ENCODE measurements at places on chromosomes 2 and 18.

GRCh38 chr2:105536175-105536574 lies 137.3 kb upstream of the FHL2 start:
- no peak for DNase-seq

DNA sequence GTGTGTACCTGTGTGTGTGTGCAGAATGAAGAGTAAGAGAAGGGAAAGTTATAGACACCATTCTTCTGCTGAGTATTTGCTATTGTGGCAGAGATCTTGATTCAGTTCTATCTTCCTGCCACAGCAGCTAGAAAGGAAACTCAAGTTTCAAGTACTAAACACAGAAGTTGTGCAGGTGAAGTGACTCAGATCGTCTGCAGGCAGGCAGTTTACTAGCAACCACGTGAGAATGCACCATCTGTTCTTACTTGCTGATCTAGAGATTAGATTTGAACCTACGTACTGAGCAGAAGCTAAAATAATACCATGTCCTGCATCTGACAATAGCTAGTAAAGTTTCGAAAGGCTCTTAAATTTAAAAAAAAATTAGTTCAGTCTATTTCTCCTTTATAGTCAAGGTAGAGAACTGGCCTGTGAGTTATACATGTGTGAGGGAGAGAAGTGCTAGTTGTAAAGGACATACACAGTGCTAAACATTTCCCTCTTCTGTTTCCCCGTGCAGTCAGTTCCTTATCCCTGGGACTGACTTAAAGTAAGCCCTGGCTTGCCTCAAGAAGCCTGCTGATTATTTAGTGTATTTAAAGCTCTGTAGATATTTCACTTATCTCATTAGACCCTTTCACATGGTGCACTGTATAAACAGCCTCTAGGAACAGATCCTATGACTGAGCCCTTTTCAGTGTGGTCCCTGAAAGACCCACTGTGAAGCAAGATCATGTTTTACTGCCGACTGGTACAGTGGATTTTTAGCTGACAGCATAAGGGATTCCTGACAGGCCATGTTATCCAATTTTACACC lies 45.0 kb downstream of the SLC38A11 start:
- DNase-seq = no peak

- no peak for DNase-seq
Observed at GRCh38 chr2:238128534-238129001, 9.9 kb upstream of the KLHL30 start.

- DNase-seq = no peak
Observed at GRCh38 chr18:46421973-46422551, 235.0 kb downstream of the LOXHD1 start.

DNA sequence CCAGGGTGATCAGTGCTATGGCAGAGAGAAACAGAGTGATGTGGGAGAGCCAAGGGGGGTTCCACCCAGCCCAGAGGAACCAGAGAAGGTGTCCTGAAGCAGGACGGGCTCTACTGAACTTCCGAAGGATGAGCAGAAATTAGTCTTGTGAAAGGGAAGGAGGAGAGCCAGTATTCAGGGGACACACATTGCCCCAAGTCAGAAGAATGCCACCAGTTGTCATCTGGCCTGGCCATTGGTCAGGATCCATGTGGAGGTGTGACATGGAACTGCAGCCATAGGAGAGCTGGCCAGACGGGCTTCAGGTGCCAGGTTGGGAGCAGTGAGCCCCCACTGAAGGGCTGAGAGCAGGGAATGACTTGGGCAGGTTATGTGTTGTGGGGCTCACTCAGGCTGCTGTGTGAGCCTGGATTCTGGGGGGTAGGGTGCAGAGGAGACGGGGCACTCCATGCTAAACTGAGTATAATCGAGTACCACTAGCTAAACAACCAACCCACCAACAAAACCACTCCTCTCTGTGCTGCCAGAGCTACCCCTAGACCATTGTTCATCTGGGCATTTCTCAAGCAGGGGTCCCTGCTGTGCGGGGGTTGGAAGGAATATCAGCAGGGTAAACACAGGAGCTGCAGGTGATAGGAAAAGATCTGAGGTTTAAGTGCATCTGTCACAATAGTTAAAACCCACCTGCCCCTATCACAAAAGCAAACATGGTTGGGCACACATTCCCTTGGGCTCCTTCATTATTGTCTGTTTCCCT lies 25.3 kb downstream of the MARCO start:
- DNase-seq = no peak

- no peak for DNase-seq
Observed at GRCh38 chr2:215364157-215365155, 52.6 kb downstream of the ATIC start.

GRCh38 chr2:39925312-39925711 lies 146.3 kb upstream of the THUMPD2 start:
- DNase-seq = no peak

- no peak for DNase-seq
Observed at GRCh38 chr2:76748581-76749296, 773.4 kb downstream of the LRRTM4 start.

DNA sequence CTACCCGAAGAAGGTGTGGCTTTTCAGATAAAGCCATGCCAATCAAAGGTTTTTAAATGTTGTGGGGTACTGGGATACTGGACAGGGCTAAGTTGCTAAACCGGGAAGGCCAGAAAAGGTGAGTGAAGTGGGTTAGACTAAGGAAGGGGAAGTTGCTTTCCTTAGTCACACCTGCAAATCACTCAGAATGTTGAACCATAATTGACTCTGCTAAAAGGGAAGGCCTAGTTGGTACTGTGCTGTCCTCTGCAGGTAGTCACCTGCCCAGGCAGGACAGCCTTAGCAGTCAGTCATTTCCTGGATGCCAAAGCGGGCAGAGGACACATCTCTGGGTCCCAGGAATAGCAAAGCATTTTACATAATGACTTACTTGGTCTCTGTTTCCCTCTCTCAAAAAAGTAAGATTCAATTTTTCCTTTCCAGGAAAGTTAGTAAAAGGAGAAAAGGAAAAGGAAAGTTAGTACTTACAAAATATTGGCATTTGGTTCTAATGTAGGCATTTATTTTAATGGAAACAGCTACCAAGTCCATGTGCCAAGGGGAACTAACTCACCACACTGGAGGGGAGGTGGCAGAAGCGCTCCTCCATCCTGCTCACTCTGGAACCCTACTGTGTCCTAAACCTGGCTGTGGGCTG lies 60.3 kb downstream of the RFTN2 start:
- no peak for DNase-seq

DNA sequence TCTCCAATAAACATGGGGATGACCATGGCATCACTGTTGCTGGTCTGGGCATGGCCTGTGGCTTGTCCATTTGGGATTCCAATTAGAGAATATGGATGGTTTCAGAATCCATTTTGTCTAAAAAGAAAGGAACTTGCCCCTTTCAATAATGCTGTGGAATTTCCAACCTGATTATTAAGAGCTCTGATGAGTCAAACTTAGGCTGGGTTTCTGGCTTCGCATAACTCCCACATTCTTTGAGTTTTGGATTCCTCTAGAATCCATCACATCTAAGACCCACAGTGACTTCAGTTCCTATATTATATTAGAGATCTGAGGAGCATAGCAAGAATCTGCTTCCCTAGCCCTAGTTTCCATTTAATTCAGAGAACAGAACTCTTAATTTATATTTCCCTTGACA lies 531.5 kb downstream of the TNS1 start:
- DNase-seq = no peak

DNA sequence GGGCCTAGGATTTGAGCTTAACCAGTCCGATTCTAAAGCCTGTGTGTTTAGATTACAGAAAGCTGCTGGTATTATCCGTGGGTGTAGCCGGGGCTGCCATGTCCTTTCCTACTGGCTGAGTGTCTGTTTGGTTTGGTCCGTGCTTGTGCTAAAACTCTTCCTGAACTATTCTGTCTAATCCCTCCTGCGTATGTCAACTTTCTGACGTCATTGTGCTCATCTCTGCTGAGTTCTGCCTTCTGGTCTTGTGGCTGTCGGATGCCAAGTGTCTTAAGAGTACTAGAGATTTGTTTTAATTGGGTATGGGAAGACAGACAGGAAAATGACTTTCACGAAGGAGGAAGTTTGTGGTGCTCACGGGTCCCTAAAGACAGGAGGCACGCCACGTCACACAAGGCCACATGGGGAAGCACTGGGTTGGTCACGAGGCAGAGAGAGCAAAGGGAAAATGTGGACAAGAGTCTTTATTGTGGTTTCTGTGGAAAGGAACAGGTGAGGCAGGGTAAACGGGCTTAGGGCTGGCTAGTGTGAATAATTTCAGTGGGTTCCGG lies 31.8 kb upstream of the NTSR2 start:
- no peak for DNase-seq

DNA sequence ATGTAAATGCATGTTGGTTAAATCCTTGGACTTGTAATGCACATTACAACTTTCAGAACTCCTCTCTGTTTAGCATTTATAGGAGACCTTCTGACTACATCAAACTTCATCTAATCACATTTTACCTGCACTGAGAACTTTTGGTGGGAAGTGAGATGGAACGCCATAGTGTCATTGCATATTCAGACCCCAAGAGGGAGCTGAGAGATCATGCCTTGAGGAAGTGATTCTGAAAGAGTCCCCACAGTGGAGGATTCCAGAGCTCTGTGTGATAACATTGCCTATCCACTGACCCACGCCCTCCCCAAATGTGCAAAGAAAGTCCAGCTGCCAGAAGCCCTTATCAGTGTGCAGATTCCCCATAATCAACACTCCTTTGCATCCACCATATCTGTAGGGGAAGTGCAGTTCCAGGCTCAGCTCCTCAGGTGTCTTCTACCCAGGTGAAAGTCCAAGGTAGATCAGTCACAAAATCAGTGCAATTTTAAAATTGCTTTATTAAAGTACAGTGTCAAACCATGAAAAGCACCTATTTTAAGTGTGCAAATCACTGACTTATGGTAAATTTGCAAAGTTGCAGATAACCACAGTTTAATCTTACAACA lies 212.4 kb downstream of the RPIA start:
- DNase-seq = no peak

DNA sequence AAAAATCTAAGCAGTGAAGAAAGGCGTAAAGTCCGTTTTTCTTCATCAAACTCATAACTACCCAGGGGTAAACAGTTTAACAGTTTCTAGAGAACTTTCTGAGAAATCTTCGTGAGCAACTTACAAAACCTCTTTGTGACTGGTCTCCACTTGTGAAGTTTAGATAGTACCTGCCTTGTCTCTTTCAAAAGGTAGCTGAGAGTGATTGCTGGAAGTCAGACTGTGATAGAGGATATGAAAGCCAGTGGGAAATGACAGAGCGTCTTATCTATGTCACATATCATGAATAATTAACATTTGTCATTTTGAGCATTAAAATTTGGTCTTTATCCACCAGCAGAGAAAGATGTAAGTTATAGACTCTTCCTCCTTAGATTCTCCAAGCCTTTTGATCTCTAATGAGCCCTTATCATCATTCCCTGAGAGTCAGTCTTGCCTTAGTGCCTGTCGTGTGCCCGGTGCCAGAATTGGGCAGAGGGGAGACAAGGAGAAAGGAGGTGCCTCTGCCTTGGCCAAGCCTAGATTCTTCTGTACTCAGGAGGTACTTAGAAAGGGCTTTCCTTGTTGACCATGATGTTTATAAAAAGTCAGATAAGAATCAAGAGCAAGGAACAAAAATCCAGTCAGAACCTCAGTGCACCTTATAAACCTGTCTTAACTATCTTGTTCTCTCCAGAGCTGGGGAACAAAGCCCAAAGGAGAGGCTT lies 205.1 kb upstream of the EPAS1 start:
- no peak for DNase-seq

- DNase-seq = no peak
Observed at GRCh38 chr2:69090820-69091219, 77.8 kb downstream of the ANTXR1 start.

DNA sequence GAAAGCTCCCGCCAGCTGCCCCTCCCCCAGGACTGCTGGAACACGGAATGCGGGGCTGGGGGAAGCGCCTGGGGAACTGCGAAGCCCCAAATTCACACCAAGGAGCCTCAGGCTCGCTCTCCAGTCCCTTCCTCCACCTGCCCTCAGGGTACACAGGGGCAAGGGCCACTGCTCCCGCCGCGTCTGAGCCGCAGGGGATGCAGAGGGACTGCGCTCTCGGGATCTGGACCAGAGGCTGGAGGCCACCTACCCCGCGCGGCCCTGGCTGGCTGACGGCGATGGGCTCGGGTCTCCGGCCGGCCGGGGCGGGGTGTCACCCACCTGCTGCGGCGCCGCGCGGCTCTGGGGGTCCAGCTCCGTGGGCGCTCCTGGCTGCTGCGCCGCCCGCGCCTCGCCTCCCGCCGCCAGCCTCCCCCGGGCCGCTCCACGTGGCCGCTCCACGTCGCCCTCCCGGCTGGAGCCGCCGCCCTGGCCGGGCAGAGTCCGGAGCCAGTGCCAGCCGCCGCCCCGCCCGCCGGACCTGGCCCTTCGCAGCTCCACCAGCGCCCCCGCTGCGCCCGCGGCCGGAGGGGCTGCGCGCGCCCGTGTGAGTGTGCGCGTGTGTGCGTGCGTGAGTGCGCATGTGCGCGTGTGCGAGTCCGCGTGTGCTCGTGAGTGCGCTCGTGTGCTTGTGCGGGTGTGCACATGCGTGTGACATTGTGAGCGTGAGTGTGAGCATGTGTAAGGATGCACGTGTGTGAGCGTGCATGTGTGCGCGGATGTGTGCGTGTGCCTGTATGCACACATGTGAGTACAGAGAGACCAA lies at the start of gene CGREF1:
CGREF1 (minus strand) TSS at position 604 of the 805 bp plus-strand sequence. CDS start 14,762 bp downstream, outside the sequence.
- DNase-seq = no peak

DNA sequence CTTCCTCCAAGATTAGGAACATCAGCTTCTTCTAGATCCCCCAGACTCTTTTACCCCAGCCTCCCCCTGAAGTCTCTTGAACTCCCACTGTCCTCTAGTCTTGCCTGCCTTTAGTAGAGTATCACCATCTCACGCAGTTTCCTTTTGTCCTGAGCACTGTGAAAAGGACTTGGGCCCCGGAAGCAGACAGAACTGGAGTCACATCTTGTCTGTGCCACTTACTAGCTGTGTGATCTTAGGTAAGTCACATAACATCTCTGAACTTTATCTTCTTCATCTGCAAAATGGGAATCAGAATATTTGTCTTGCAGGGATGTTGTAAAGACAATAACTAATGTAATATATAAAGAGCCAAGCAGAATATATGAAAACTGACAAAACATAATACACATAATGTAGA lies 8.4 kb upstream of the TRABD2A start:
- DNase-seq = no peak

- no peak for DNase-seq
Observed at GRCh38 chr2:82852787-82853186, 1606.3 kb downstream of the SUCLG1 start.

- DNase-seq = no peak
Observed at GRCh38 chr2:148253685-148254084, 232.8 kb downstream of the MBD5 start.

- DNase-seq = no peak
Observed at GRCh38 chr2:131016826-131017741, 76.2 kb downstream of the FAM168B start.
